ENCODE measurements at places on chromosomes 4 and X.

DNA sequence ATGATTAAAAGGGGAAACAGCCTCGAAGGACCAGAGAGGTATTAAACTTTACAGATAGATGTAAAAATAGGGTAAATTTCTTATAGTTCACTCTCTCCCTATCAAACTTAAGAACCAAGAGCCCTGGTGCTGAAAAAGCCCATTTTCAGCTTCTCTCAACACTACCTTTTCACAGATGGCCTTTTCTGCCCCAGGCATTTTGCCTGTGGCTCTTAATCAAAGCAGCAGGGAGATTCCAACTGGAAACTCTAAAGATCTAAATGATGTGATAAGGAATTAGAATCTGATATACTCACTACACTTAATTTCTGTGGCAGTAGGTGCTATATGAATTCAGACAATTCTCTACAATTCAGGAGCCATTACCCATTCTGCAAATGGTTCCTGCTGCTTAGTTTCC lies 60.0 kb downstream of the AMMECR1 start:
- no peak for DNase-seq

GRCh38 chr4:155353923-155354540 lies 22.7 kb downstream of the MAP9 start:
- DNase-seq = no peak

GRCh38 chr4:33090910-33091309 lies 2370.7 kb downstream of the PCDH7 start:
- DNase-seq = no peak

- peak; percentile 41 for DNase-seq
Measured at GRCh38 chr4:186587416-186588018, 32.1 kb upstream of the MTNR1A start.

DNA sequence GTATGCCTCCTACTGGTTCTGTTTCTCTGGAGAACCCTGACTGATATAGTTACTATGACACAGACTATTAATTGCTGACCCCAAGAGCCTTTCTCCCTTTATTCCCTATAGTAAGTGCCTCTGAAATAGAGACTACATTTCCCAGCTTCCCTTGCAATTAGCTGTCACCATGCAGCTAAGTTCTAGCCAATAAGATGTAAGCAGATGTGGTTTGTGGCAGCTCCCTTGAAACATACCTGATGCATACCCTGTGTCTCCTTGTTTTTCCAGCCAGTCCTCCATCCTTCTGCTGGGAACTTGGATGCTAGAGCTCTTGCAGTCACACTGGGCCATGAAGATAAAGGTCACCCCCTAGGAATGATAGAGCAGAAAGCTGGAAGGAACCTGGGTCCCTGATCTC lies 9.7 kb upstream of the TMEM165 start:
- no peak for DNase-seq

GRCh38 chrX:54641530-54641929 lies 111.5 kb downstream of the GNL3L start:
- no peak for DNase-seq

- DNase-seq = no peak
Measured at GRCh38 chr4:178240891-178241290, 798.7 kb upstream of the AGA start.
